Activated CD4-positive, alpha-beta T cell treated with anti-CD3 and anti-CD28 coated beads for 24 hours (primary cell): ENCODE measurements at places on chromosomes 13 and 19.

GRCh38 chr13:65789815-65790214, 1440.3 kb downstream of the PCDH9 start:
- no peak for DNase-seq

GRCh38 chr13:89749888-89750287, 1597.6 kb upstream of the MIR17HG start:
- no peak for DNase-seq

GRCh38 chr13:113121928-113122471, 599 bp upstream of the F10 start:
- DNase-seq, result no peak

DNA sequence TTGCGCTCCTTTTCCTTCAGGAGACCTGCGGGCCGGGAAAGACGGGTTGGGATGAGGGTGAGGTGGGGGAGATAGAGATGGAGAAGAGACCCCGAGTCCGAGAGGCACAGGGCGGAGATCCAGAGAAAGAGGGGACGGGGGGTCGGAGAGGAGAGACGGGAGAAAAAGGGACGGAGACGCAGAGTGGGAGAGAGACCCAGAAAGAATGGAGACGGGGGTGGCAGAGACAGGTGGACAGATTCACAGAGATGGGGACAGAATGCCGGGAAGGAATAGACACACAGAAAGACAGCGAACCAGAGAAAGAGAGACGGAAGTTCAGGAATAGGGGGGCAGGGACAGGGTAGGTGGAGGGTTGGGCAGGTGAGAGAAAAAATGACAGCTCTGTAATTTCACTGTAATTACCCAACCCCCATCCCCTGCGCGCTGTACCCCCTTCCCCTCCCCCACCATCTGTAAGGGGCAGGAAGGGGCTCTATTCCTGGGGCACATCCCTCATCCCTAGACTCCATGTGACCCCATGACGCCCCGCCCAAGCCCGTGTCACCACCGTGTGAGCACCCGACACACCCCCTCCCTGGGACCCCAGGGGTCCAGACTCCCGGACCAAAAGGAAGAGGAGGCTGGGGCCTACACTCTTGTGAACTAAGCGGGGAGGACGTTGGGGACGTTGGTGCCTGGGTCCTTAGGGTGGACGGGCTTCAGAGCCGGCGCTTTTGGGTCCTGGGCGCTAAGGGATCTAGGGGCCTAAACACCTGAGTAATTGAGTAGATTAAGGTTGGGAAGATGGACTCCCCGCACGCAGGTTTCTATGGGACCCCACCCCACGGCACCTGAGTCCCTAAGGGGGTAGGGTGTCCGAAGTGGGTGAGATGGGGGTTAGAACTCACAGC, 967 bp downstream of the DBP start:
- DNase-seq, result no peak

DNA sequence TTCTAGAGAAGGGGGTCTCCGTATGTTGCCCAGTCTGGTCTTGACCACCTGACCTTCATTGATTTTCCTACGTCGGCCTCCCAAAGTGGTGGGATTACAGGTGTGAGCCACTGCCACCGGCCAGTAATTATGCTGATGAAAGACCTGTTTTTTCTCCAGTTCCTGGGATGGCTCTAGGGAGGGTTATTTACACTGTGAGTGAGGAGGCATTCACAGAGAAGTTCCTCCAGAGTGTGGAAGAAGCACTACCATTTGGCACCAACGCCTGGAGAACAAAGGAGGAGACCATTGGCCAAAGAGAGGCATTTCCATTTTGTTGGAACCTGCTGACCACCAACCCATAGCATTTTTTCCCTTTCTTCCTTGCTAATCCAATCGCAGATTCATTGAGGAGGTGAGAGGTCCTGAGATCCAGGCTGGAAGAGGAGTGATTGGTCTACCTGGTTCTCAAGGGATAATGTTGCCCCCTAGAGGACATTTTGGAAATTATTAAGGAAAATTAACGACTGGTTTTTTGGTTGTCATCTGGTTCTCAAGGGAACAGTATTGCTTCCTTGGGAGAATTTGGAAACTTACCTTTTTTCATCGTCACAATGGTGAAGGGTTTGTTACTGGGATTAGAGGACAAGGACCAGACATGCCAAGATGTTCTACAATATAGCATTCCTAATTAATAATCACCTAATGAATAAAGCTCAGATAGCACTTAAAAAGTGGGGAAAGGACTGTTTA, 5.5 kb upstream of the SAE1 start:
- DNase-seq, result no peak

DNA sequence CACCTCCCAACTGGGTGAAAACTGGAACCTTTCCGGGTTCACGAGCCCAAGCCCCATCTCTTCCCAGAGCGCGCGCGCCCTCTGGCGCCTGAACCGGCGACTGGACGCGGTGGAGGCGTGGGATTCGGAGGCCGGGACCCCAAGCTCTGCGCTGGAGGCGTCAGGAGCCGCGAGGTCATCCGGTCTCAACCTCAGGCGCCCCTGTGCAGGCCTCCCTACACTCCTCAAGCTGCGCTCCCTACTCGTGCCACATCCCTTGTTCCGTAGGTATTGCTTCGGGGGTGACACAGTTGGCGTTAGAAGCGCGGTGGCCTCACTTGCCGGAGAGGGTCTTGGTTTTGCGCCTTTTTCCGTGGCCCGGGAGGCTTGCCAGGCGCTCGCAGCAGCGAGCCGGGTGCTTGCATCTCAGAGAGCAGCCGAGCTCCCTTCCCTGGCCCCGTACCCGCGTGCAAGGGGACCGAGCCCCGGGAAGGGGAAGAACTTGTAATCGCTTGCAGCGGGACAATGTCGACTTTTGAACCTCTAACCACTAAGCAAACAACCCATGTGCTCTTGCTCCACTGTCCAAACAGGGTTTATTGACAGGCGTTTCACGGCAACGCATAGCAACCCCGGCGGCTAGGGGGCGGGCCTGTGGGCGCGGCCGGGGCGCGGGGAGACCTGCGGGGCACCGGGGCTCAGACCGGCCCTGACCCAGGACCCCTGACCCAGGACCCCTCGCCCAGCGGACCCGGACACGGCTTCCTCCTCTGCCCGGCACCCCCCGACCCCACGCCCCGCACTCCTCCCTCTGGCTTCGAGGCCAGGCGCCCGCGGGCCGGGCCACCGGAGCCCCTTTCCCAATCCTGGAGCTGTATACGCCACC, 8.5 kb downstream of the CDX2 start:
- DNase-seq, result no peak

DNA sequence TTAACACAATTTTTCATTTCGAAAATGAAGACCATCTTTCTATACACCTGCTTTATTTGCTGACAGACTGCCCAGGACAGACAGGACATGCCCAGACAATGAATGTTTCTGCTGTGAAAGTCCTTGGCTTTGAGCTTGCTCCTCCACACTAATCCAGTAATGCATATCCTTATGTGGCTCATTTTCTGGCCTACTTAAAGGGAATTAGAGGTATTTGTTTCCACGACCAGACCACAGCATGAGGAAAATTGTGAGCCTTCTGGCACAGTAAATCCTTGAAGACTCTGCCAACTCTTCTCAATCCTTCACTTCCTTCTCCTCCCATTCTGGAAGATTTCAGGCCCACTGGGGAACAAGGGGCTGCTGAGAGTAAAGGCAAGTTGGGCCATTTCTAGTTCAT, 25.7 kb downstream of the CCDC70 start:
- DNase-seq, result no peak

- DNase-seq, result no peak
Measured at GRCh38 chr13:21684576-21684975, 13.7 kb downstream of the FGF9 start.

- DNase-seq, result no peak
Measured at GRCh38 chr19:30631033-30631370, 258.8 kb downstream of the ZNF536 start.

GRCh38 chr13:40897053-40897452, 107.6 kb downstream of the SLC25A15 start:
- DNase-seq, result no peak

DNA sequence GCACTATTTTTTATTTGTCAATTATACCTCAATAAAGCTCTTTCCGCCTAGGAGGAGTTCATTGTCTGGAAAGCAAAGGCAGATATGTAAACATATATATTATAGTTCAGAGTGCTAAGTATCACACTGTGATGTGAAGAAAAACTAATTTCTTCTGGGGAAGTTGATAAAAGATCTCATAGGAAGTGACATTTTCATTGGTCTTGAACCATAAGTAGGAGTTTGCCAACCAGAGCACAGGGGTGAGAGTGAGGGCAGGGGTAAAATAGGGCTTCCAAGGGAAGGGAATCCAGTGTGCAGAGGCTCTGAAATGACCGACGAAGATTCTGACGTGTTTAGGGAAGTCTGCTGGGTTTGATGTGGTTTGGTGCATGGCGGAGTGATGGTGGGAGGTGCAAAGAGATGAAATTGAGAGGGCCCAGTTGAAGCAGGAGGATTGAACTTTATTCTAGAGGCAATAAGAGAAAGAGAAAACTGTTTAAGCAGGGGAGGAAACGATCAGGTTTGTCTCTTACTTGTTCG, 780 bp upstream of the GTF2F2 start:
- peak; percentile 22 for DNase-seq

GRCh38 chr19:49805822-49806619, 7.1 kb downstream of the FUZ start:
- DNase-seq, result no peak

DNA sequence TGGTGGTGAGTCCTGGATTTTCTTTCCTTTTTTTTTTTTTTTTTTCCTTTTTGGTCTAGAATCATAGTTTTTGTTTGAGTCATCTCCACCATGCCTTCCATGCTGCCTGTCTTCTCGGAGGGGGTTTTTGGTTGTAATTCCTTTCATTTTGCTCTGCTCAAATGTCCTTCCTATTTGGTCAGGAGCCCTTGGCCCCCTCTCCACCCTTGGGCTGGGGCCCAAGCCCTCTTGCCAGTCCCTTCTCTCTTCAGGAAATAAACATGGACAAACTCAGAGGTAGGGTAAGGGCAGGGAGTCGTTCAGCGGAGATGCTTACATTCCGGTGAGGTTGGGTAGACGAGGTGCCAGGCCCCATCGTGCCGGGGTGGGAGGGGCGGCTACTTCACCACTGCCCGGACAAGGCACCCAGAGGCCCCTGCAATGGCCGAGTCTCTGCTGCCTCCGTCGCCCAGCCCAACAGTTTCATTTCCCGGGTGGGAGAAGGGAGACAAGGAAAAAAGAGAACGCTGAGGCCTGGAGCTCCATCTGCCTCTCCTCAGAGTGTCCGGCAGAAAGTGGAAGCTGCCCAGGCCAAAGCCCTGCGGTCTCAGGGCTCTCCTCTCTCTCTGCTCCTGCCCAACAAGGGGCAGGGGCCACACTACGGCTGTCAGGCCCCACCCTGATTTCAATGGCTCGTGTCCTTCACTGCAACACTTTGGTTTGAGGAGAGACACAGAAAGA, 12.7 kb downstream of the ZNF574 start:
- DNase-seq, result no peak

DNA sequence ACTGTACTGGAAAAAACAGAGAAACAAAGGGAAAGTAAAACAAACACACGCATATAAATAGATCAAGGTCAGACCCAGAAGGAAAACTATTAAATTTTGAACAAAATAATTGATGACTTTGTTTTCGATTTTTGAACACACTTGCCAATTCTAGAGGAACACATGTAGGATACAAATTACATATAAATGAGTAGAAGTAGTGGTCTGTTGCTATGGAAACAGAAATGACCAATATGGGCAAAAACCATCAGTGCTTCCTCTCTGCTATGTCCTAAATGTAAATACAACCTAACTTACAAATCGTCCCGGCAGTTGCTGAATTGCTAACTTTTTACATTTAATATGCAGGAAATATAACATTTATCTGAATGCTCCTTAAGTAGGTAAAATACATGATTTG, 65.2 kb upstream of the POSTN start:
- DNase-seq, result no peak
